ENCODE measurements at places on chromosomes 2 and 18.

GRCh38 chr18:65544701-65545100 is 206.1 kb upstream of the CDH7 start:
- no peak for DNase-seq

DNA sequence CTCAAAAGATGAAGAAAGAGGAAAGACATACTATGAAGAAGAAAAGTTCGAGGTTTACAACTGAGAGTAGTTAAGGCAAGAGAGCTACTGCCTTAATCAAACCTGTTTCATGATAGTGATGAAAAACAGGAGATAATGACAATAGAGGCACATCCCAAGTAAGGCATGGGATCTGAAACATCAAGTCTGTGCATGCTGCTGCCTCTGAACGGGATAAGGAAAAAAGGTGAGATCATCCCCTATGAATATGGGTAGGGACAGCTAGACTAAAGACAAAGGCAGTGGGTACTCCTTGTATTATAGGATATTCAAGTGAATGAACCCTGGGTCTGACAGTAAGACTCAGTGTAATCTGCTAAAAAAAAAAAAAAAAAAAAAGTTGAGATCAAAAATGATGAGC is 3.0 kb downstream of the EXOC6B start:
- DNase-seq: no peak

GRCh38 chr18:73461780-73462059 is 593.9 kb upstream of the NETO1 start:
- no peak for DNase-seq

DNA sequence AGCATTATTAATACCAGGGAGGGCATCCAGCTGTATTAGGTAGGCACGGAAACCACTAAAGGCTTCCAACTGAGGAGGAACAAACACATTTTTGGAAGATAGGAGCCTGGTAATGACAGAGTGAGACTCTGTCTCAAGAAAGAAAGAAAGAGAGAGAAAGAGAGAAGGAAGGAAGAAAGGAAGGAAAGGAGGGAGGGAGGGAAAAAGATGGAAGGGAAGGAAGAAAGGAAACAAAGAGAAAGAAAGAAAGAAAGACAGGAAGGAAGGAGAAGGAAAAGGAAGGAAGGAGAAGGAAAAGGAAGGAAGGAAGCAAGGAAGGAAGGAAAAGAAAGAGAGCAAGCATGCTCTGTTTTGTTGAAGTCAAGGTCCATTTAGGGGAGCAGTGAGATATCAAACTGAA is 103.8 kb upstream of the RFX8 start:
- DNase-seq: no peak

DNA sequence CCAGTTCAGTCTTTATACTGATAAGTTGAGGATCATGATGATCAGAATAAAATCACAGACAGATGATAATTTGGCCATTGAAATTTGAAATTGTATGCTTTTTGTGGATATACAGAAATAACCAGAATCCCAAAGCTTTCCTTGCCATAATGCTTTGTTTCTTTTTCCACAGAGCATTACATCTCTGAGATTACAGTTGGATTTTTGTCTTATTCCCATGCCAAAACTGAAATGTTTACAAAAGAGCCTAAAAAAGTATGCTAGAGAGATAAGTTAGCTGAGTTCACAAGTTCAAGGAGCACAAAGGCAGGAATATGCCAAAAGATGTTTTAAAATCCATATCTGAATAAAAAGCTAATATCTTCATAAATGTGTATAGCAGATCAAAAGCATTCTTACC is 321.3 kb downstream of the PID1 start:
- DNase-seq: no peak

- DNase-seq: no peak
Observed at GRCh38 chr2:2796207-2796606, 465.1 kb upstream of the MYT1L start.

DNA sequence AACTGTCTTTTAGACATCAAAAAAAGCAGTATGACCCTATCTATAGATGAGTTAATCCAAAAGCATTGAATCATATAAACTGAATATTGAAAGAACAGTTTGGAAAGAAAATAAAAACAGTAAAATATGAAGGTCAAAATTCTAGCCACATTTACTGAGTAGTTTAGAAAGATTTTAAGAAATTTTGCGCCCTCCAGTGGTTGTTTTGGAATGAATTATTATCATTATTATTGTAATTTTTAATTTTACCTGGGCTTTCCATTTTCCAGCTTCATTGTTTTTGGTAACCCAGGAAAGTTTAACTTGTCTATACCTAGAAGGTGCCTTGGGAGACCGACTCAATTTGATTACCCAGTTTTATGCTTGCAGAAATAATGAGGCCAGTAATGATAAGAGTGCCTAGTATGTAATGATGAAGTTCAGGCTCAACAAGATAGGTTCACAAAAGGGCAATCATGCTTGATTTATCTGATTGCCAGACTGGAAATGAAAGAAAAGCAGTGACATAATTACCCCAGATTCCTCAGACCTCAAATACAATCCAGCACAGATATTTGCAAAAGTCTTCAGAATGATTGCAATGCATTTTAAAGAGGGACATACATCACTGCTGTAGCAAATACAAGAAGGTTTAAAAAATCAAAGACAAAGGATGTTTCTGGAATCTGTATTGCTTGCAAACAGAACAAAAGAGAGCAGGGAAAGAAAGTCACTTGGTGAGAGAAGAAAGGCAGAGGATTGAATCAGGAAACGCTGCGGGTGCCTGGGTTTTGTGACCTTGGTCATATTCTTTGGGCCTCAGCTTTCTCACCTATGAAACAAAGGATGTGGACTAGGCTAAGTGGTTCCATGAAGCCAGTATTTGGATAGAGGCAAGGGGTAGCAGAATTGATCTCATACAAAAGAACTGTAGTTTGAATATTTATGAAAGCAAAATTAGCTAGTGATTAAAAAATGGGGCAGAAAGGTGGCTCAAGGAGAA is 153.8 kb downstream of the MAP2 start:
- no peak for DNase-seq

- DNase-seq: no peak
Observed at GRCh38 chr2:173164396-173164795, 88.8 kb downstream of the MAP3K20 start.

- no peak for DNase-seq
Observed at GRCh38 chr2:126936219-126936723, 37.6 kb downstream of the TEX51 start.

GRCh38 chr2:240561325-240561971 is 1.3 kb downstream of the DUSP28 start:
- DNase-seq: peak; percentile 10

DNA sequence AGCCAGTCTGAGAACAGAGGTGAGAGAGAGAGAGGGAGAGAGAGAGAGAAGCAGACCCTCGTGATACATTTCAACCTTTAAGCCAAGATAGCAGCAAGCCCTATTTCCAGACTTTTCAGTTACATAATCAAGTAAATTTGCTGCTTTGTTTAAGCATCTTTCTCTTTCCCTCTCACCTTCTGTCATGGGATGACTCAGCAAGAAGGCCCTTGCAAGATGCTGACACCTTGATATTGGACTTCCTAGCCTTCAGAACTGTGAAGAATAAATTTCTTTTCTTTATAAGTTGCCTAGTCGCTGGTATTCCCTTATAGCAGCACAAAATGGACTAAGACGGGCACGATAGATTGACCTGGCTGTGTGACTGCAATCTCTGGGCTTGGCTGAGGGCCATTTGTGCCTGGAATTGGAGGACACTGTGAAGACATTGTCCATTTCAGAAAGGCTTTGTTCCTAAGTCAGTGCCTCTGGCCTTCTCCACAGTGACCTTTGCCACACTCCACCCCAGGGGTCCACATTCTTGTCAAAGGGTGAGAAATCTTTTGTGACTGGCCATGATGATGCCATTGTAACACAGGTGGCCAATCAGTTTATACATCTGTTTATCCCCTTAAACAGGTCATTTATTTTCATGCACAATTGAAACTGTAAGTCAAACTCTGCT is 51.3 kb upstream of the ITSN2 start:
- DNase-seq: no peak

DNA sequence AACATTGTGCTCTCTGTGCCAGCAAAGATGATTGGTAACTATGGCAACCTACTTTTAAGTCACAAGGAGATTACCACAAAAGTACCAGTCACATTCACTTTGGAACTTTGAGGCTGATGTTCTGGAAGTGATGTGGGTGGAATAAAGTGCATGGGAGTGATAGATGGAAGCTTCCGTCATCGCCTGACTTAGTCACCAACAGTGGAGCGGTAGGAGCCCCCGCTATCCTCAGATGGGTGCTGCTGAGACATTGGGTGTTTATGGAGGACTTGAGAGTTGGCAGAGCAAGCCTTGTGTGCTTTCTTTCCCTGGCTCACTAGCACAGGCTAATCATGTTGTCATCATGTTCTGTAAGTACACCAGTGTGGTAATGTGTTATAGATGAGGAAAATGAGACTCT is 4.6 kb downstream of the PPP1R7 start:
- DNase-seq: no peak

DNA sequence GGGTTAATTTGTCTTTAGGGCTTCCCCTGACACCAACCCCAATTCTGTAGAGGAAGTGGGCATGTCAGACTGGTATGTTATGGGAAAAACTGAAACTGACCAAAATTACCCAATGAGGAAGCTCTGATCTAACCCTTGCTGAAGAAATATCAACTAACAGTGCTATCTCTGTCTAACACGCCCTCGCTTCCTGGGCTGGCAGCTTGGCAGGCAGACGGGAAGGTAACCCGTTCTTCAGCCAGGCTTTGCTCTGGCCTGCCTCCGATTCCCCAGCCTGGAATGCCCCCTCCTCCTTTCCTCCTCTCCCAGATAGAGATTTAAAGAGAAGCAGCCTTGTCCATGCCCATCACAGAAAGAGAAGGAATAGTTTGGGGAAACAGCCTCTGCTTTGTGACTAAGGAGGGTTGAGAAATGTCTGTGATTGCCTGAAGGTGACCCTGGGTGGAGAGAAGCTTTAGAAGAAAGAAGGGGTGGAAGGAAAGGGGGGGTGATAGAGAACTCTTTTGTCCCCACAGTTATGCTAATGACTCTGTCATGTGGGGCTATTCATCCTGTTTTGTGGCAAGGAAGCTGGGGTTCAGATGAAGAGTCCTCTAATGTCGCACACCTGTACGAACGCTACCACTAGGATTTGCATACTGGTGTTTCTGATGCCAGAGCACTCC is 15.4 kb downstream of the HK2 start:
- DNase-seq: no peak

DNA sequence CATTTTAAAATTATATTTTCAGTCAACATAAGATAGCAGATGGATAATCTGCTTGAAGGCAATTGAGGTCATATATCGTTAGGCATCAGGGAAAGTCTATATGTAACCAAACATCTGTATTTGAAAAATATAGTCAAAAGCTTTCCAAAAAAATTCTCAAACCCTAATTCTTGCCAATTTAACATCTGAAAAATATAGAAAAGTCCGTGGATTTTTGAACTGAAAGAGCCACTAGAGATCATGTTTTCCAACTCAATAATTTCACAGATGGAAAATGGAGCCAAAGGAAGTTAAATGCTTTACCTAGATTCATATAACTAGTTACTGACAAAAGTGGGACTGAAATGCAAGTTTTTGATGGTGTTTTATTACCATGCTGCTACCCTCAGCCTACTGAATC is 185.1 kb upstream of the ZNF804A start:
- DNase-seq: no peak

Data from activated T-helper 2 cell treated with anti-CD3 and anti-CD28 coated beads, Interferon-gamma antibody, Interleukin-2, Interleukin-4, amounts not matched to agents 10 μg/mL and 5 μg/mL and 100 μg/mL, durations not matched to agents 14 hours and 24 hours and 36 hours (primary cell).